ENCODE measurements at places on chromosomes 7 and 10. TPM values are rescaled to one million over a fixed set of nuclear protein-coding genes. Genes with fewer than 3 reads are reported as not detected.

The ATOH7 gene
- not detected for total RNA-seq

DNA sequence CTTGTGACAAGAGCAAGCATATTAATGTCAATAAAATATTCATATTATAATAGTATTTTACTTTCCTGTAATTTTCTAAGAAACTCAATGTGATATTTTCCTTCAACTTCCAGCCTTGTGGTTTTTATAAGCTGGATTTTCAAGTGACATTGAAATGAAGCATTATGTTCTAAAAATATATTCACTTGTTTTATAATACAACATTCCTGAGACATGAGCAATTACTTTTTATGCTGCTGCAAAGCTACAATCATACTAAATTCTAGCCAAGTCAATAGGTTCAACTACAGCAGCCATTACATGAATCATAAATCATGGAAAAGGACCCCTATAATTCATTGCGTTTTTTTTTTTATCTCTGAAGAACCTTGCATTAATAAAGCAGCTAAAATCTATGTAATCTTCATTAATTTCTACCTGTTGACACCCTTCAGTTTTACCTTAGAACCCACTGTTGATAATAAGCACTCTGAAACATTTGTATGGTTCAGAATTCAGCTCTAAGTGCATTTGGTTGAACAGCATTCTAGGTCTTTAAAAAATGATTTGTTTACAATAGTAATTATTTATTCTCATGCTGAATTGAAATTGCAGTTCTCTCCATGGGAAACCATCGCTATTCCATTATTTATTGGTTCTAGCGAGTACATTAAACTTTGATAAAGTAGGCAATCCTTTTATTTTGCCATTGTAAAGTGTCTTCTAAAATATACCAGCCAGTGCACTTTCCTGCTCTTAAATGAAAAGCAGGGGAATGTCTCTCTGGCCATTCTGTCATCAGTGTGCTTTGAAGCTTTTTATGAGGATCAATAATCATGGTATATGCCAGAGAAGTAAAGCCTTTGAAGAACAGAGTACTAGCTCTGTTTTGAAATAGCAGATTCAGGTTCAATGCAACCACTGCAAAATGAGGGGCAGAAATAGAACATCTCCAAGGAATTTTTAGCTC is 132.6 kb downstream of the GNAT3 start:
- DNase-seq: no peak

- DNase-seq: no peak
Observed at GRCh38 chr7:78605119-78605518, 806.5 kb downstream of the PHTF2 start.

GRCh38 chr7:128914566-128915151 is 4.2 kb upstream of the KCP start:
- no peak for DNase-seq

- no peak for DNase-seq
Observed at GRCh38 chr7:12031638-12032037, 179.5 kb upstream of the TMEM106B start.

- no peak for DNase-seq
Observed at GRCh38 chr10:88440541-88440940, 142.6 kb downstream of the RNLS start.

- no peak for DNase-seq
Observed at GRCh38 chr7:13908667-13909397, 80.6 kb downstream of the ETV1 start.

DNA sequence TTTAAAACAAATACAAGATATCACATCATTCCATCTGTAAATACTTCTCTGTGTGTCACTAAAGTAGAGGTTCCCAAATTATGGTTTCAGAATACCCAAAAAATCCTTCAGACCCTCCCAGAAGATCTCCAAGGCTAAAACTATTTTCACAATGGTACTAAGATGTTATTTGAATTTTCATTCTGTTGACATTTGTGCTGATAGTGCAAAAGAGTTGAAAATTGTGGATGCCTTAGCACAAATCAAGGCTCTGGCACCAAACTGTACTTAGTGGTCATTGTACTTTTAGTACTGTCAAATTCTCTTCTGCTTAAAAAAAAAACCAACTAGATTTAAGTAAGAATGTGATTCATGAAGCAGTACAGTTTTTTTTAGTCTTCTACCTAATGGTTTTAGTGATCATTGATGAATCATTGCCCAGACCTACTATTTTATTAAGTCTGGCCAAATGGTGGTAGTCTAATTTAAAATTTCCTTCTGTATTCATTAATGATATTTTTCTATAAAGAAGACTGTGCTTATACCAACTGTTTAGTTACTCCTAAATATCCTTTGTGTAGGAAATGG is 50.5 kb downstream of the TPST1 start:
- no peak for DNase-seq

Measured in left ventricle myocardium superior (tissue), 1 donor.